WTC11 (cell line): ENCODE measurements at places on chromosomes 5 and 9. TPM values are rescaled to one million over a fixed set of nuclear protein-coding genes. Genes with fewer than 3 reads are reported as not detected.

GRCh38 chr9:128026773-128027541 lies 40.2 kb downstream of the NAIF1 start:
- no peaks in the 10 kb centered on the region for H3K27me3 ChIP-seq
- no peak for DNase-seq
- H3K27ac ChIP-seq = peak overlapping the region; percentile 38; the same call in 1 of the 2 replicates
- no peaks in the 10 kb centered on the region for H3K36me3 ChIP-seq
- H3K4me1 ChIP-seq = peaks cover 4% of the 10 kb centered on the region

- no peaks in the 10 kb centered on the region for H3K4me1 ChIP-seq
- DNase-seq = no peak
- peaks cover 8% of the 10 kb centered on the region for H3K27me3 ChIP-seq
Measured at GRCh38 chr5:159005062-159005461, 94.7 kb downstream of the EBF1 start.

Gene LRRC70
- total RNA-seq = 0.37 to 0.44 TPM (median 0.44 TPM) in 3 replicates

Gene HACD4
- total RNA-seq = 0.94 to 1.2 TPM (median 1.1 TPM) in 3 replicates
